ENCODE measurements at places on chromosomes 11 and 22.

- DNase-seq = no peak
Observed at GRCh38 chr22:29320546-29320945, 5.0 kb upstream of the RASL10A start.

- no peak for DNase-seq
Observed at GRCh38 chr11:3148990-3149851, 15.9 kb downstream of the OSBPL5 start.

GRCh38 chr11:64869571-64870175, 8.7 kb downstream of the EHD1 start:
- no peak for DNase-seq

- DNase-seq = no peak
Observed at GRCh38 chr22:39598017-39598965, 27.7 kb downstream of the CACNA1I start.
